ENCODE measurements at places on chromosomes 4 and X.

DNA sequence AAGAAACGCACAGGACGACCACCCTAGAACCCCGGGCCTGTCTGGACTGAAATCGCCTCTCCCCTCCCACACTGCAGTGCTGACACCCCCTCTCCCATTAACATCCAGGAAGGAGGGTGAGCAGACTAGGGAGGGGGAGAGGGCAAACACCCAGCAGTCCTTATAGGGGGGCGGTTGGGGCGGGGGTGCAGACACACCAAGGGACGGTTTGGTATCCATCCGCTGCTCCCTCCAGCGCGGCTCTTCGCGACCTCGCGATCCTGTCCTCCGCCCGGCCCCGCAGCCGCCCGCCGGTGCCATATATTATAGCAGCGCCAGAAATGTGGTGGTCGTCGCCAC lies 411 bp upstream of the GPRASP1 start:
- no peak for DNase-seq

DNA sequence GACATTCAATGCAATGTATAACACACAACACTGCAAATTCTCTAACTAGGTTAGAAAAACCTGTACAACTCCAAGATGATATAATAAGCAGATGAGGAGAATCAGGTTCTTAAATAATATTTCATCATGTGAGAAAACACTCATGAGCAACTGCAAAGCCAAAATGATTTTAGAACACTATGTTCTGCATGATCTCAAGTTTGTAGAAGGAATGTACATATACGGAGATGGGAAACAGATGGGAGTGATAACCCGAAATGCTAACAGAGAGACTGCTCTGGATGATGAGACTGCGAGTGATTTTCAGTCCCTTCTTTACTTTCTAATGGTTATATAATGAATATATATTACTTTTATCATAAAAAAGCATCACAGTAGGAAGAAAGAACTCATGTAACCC lies 80.9 kb downstream of the PCYT1B start:
- DNase-seq = no peak

GRCh38 chr4:78584863-78585547 lies 33.4 kb downstream of the ANXA3 start:
- DNase-seq = no peak

- no peak for DNase-seq
These were observed 165.7 kb downstream of the BANK1 start for GRCh38 chr4:101956068-101956825.

GRCh38 chr4:123120473-123120872 lies 198.1 kb upstream of the NUDT6 start:
- no peak for DNase-seq

- DNase-seq = no peak
These were observed 17.9 kb downstream of the ATP8A1 start for GRCh38 chr4:42638993-42639392.

DNA sequence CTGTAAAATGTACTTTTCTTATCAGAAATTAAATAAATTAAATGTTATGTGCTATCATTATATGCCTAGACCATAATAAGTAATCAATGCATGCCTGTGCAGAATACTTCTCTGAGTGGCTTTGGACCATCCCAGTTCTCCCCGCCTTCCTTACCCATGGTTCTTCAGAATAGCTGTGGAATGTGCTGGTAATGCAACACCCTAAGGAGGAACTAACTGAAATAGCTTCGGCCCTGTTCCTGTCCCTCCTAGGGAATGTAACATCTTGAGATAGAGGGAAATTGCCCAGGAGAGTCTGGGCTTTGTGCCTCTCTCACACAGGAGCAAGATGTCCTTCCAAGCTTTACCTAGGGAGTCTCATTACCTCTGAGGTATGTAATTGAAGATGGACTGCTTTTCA lies 693.6 kb upstream of the HS3ST1 start:
- DNase-seq = no peak

DNA sequence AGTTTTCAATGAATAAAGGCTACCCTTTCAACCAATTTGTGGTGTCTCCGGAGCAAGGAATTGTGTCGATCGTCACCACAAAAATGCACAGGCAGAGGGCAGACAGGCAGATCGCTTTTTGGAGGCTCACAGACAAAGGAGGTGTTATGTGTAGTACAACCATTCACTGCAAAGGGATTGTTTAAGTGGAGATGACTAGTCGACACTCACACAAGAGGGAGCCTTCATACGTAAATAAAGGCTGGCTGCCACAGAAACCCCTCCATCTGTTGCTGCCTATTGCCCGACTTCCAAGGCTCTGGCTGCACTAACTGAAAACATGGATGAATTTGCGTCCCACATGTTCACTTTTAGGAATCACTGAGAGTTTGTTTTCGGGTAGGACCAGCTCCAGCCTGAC lies 281.1 kb downstream of the NKX6-1 start:
- DNase-seq = no peak

DNA sequence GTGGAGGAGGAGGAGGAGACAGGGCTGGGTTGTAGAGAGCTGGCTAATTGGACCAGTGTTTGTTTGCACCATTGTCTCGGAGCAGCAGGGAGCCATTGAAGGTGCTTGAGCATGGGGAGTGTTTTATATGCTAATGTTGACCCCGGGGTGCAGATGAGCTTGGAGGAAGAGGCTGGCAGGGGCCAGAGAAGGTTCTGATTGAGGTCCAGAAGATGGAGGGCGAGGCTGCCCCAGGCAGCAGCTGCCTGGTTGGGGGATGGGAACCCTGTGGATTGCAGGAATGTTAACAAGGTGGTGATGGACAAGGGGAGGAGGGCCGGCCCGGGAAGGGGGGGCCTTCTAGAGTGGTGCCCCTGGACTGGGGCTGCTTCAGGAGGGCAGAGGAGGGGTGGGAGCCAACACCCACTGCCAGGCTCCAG lies 18.0 kb downstream of the DOK7 start:
- DNase-seq = no peak

GRCh38 chr4:137576446-137576845 lies 44.2 kb upstream of the PCDH18 start:
- DNase-seq = no peak

DNA sequence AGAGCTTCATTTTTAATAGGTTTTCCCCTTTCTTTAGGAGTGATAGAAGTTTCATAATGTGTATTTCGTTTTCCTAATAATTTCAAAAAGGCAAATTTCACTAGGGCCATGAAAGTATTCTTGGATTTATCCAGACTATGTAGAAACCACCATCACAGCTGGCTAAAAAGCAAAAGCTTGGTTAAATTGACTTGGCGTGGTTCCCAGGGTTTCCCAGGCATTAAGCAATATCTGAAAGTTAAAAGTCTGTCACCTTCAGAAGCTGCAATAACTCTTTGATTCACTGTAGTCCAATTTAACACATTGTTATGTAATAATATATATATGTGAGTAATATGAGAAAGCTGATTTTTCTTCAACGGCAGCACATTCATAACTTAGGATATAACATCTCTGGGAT lies 38.3 kb downstream of the NDNF start:
- no peak for DNase-seq

GRCh38 chr4:25030277-25031076 lies at the start of gene LGI2:
TSS of gene LGI2 (minus strand) at chr4:25030946. CDS start at chr4:25030693, 253 bp downstream.
- DNase-seq = no peak

DNA sequence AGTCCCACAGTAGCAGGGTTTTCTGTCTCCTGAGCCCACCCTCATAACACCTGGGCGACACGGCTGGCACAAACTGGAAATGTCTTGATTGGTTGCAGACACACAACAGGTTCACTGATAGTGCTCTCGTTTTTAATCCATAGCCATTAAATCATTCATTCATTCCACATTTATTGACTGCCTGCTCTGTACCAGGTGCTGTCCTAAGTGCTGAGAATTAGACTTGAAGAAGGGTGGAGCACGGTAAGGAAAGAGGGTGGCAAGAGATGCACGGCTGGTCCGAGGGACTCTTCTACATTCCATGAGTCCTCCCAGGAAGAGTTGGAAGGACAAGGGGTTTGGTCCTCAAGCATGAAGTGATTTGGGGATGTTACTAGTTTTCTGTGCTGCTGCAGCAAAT lies 100.0 kb downstream of the RELL1 start:
- no peak for DNase-seq

DNA sequence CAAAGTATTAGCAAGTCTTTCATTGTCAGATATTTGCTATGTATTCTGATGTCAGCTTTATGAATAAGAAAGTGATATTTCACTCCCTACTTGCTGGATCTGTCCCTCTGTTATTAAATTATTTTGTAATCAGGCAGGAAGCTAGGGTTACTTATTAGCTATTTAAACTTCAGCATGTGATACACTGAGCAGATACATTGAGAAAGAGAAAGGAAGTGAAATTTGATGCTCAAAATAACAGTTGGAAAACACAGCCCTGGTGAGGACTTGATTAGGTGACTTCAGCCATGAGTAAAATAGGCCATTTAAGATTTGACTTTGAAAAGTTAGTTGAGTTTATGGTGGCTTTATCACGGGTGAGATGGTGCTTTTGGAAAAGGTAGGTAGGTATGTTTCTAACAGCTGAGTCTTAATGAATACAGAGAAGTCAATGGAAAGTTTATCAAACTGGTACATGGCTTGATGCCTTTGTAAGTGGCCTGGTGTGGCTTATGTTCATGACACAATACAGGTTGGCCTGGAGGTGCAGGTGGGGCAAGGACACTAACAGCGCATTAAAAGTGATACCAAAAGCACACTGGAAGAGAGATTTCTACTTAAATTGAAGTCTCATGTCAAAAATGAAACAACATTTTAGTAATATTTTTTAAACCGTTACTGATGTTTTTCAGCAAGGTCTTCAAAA lies 321.2 kb upstream of the SPOCK3 start:
- DNase-seq = no peak

Measured in activated CD8-positive, alpha-beta memory T cell treated with anti-CD3 and anti-CD28 coated beads for 48 hours (primary cell).